NCI-H1694 (cell line): ENCODE measurements at places on chromosomes 7 and 10.

DNA sequence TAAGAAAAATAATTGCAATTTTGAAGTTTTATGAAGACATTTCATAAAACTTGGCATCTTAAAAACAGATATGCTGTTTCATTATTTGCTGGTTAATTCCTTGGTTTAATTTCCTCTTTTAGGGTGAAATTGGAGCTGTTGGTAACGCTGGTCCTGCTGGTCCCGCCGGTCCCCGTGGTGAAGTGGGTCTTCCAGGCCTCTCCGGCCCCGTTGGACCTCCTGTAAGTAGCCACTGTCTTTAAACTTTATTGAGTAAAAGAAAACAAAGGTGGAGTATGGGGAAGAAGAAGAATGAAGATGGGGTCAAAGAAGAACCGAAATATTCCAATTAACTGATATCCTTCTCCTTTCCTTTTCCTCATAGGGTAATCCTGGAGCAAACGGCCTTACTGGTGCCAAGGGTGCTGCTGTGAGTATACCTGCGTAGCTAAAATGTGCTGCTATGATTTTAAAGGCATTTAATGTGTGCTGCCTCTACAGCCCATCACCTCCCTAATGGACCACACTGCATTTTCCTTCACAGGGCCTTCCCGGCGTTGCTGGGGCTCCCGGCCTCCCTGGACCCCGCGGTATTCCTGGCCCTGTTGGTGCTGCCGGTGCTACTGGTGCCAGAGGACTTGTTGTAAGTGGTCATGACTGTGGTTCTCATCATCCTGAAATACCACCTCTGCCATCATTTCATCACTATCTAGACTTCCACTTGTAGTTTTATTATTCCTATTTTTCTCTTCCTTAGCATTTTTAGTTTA, 14.7 kb downstream of the COL1A2 start:
- DNase-seq, result no peak

GRCh38 chr7:20307901-20308300, 22.8 kb upstream of the ITGB8 start:
- DNase-seq, result no peak

DNA sequence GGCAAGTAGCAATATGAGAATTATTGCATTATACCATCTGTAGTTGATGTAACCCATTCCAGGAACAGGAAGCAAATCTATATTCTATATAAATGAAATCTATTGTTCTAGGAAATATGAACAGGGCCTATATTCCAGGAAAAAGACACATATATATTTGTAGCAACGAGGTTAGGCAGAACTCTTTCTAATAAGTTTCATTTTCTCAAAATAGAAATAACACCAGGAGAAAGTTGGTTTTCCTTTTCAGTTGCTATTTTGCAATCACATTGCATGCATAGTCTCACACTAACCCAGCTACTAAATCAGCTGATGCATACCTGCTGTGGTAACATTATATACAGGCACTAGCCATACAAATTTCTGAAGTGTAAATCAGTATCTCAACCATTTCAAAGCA, 6.2 kb upstream of the IFIT2 start:
- DNase-seq, result no peak

DNA sequence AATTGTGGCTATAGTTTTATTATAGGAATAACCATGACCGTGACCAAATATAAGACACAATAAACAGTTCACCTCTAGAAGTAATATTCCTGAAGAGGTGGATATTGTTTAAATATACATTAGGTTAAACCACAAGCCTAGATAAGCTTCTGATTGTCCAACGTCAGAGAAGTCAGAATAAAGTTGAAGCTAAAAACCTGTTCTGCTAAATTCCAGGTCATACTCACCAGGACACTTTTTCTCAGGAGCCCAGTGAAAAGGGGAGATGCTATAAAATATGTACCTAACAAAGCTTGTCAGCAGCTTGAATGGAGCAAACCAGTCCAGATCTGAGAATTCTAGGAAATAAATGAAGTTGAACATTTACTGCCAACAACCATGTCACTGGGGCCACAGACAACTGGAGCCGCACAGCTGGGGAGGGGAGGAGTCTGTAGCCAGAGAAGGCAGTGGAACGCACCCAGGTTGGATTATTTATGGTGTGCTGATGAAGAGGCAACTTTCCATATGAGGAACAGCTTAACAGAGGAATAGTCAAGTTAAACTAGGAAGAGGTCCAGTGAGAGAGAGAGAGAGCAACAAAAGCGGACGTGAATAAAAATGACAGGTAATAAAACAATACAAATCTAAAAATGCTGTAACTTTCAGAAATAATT, 191.1 kb downstream of the ZNF438 start:
- DNase-seq, result no peak

DNA sequence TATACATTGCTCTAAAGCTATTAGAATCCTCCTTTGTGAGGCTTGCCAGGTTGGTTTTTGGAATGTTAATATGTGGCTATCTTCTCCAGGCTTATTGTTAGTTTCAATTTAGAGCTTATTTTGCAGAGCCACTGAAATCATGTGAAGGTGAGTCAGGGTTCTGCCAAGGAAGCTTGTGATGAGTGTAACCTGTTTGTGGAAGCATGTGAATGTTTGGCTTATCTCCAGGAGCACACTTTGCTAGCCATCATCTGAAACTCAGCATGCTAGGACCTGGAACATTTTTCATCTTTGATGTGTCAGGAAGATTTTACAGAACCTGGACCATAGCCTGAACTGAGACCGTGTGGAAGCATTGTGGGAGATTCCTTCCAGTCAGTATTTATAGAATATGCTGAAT, 197.3 kb downstream of the PPP1R9A start:
- DNase-seq, result no peak

- no peak for DNase-seq
Measured at GRCh38 chr10:53808677-53809372, 992.2 kb downstream of the PCDH15 start.

DNA sequence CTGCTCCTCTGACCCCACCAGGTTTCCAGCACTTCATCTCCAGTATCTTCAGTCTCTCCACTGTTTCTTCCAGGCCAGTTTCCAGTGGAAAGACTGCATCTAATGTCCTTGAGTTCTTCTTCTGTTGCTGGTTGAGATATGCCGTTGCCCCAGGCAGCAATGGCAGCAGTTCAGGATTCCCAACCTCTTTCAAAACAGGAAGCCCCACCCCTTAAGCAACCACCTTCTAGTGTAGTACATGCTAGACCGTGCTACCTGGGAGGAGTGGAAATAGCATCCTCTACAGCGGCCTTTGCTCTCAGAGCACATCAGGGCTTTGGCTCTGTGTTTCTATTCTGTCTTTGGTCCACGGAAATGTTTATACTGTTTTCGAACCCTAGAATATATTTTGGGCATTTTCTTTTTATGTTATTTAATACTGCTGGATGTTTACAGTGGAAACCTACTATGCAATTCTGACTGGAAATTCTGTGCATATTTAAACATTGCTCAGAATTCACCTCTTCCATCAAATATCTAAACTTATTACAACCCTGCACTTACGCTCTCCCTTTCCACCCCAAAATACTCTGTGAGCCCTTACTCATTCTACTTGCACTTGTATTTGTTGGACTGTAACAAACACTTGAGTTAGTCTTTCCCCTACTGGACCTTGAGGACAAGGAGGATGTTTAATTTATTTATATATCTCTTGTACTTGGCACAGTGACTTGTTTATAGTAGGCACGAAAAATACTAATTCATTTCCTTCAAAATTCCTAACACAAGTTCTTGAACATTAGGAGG, 8.5 kb upstream of the BPGM start:
- no peak for DNase-seq

DNA sequence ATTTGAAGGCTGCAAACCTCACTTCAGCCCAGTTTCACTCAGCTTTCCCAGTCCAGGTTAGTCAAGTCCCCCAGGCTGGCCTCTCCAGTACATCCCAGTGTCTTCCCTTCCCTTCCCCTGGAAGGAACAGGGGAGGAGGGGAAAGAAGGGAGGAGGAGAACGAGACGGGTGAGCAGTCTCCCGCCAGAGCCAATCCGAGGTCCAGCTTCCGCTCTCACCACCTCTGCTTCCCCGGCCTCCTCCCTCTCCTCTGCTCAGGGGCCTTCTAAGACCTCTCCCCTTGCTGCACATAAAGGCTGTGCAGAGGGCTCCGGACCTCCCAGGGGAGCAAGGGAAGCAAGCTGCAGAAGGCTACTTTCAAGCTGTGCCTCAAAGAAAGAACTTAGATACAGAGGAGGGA, 4.1 kb downstream of the ATG9B start:
- no peak for DNase-seq

DNA sequence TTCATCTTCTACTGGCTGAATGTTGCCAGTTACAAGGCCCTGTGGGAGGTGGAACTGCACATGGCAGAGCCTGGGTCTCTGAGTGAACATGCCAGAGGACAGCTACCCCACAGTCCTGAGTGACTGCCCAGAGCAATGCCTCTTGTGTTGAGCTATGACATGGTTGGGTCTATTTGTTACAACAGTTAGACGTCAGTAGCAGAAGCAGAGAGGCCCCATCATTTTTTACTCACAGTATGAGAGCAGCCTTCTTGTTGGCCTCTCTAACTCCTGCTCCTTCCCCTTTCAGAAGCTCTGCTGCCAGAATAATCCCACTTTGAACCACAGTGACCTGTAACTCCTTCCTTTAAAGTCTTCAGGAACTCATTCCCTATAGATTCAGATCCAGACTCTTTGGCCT, 30.8 kb upstream of the NRP1 start:
- DNase-seq, result no peak

DNA sequence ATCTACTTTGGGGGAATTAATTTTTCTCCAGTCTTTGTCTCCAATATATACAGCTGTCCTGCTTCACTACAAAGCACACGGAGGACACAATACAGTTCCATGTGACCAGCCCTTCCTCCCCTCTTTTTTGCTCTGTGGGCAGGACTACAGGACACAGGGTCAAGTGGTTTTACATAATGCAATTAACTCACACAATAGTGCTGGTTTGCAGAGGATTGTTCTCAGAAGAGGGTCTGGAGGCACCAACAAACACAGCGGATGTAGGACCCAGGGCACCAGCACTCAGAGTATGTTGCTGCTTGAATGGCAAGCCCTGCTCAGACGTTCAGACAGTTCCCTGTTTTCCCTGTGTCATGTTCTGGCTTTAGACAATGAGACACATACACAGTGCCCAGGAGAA, 52.0 kb upstream of the NPTX2 start:
- no peak for DNase-seq

DNA sequence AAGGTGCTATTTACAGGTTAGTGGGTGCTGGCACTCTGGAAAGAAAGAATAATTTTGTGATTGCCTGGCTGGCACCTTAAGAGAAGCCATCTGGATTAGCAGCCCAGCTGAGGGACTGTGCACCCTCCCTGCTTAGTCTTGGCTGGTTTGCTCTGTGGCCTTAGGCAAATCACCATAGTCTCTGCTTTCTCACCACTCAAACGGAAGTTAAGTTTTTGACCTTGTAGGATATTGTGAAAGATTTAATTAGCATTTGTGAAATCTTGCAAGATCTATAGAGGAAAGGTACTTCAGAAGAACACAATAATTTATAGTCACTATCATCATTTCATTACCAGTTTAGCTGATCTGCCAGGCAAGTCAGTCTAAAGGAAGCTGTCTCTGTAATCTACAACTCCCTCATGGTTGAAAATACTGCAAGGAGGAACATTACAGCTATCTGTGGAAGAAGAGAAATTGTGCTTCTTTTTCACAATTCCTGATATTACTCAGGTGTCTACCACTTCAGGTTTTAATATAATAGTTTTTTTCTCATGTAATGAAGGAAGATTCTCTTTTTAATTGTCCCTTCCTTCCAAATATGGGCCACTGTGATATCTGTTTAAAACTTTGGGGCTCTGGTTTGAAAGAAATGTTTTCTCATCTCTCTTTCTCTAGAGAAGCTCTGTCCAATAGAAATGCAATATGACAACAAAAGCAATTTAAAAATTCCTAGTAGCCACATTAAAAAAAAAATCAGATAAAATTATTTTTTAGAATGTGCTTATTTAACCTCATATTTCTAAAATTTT, 219.6 kb downstream of the PTEN start:
- no peak for DNase-seq

DNA sequence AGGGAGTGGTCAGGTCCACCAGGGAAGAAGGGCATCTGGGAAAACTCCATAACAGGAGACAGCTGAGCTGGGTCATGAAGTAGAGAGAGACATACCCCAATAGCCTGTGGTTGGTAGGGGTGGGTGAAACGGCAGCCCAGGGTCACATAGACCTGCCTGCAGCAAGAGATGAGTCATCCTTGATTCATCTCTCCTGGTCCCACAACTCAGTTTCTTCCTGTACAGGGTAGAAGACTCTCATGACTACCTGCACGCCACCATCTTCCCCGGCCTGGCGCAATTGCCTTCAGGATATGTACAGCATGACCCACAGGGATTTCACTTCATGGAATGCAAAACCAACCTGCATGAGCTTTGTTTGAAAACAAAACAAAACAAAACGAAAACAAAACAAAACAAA, 45.1 kb upstream of the ADAM12 start:
- no peak for DNase-seq

DNA sequence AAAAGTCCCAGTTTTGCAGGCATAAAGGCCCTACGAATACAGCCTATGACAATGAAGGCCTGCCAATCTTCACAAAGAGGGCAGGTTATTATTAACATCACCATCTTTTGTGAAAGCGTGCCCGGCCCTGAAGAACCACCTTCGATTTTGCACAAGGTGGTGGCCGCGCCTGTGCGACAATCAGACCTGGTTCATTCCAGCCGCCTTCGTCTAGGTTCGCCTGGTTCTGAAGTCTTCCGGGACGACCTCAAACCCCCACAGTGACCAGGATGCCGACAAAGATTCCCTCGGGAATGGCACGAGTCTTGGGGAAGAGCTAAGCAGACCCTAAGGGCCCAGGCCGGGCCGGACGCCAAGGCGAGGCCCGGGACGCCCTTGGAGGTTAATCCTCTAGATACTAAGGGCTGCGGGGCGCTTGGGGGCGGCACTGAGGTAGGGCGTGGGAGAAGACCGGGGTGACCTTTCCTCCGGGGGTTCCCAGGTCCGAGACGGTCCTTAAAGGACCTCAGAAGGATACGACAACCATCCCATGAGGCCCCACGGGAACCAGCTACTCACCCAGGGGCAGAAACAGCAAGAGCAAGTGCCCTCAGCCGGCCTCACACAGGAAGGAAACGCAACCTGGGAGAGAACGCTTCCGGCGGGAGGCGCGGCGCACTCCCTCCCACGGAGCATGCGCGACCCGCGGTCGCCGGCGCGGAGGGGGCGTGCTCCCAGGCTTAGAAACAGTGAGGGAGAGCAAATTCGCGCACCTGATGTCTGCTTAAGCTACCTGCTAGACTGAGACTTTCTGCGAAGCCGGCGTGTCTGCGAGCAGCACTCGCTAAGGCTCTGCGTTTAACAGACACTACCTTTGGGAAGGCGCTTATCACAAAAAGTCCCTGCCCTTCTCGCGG, at the start of gene ATAD1:
Gene ATAD1, minus strand, starts transcription at position 618 of the 896 bp plus-strand sequence. CDS start 3,627 bp downstream, outside the sequence.
- peak; percentile 48 for DNase-seq

DNA sequence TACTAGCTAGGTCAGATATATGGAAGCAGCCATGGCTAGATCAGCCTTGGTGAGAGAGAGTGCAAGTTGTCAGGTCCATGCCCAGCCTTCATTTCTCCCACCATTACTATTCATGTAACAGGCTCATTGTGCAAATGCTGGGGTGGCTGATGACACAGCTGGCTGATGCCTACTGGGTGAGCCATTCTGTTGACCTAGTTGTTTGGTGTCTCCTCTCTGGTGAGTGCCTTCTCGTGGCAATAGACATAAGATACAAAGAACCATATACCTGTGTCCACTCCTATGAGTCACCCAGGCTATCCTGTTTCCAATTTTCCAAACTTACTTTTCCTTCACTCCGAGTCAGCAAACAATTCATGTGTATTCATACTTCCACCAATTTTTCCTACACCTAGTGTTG, 46.0 kb downstream of the ZNF25 start:
- no peak for DNase-seq
